ENCODE measurements at places on chromosomes 5 and 9.

GRCh38 chr9:129357773-129358245 lies 179.7 kb upstream of the IER5L start:
- DNase-seq = no peak

DNA sequence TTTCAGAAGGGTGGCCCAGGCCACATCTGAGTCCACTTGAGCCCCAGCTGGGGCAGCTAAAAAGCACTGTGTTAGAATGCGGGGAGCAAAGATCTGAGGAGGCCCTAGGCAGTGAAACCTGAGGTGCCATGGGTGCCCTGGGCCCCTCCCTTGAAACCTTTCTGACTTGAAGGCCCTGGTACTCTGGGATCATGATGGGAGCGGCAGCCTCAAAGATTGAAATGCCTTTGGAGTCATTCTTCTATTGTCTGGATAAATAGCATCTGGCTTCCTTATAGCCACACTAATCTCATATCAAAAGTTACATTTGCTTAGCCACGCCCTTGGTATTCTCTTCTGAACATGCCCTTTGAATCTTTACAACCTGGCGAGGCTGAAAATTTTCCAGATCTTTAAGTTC lies 7.7 kb upstream of the SEMA5A start:
- DNase-seq = no peak

DNA sequence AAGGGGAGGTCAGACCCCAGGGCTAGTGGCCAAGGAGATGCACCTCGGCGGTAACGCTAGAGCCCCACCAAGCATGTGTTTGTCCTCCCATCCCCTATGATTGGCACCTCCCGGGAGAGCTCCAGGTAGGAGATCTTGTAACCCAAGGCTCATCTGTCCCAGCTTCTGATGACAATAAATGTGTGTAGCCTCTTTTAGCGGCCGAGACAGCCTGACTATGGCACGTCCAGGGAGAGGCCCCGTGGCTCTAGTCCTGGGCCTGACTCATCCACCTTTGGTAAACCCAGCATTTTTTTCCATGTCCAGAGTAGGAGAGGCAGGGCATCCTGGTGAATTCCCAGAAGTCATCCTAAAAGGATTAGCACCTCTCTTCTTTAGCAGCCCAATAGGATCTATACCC lies 39.2 kb downstream of the IRF1 start:
- no peak for DNase-seq

DNA sequence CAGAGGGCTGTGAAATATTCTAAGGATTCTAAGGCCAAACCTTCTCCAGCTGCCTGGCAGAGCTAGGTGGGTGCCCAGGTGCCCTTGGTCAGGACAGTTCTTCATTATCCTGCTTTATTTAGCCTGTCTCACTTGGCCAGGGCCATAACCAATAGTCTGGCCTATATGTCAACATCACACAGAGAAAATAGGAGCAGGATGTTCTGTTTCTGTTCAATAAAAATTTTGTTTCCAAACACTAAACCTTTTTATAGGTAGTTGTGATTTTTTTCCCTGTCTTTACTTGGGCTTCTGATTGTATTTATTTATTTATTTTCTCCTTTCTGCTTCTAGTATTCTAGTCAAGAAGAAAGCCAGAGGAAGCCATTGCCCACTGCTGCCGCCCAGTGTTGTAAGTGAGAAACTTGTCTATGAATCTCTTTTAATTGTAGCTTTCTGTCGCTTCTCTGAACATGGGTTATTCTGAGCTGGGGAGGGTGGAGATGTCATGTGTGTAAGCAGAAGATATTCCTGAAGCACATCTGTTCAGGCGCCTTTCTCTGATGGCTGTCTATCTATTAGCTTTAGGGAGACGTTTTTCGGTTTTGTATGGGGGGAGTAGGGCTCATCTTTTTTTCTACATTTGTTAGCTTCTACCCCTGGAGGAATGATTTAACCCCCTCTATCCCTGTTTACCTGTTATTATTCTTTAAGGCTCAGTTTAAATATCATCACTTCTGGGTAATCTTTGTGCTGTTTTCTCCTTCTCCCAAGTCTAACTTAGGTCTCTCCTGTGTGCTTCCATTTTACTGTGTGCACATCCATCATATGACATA lies 97.1 kb downstream of the UNC13B start:
- DNase-seq = peak; percentile 46

GRCh38 chr5:166356096-166356495 lies 1935.3 kb upstream of the WWC1 start:
- DNase-seq = no peak

GRCh38 chr9:94813379-94813778 lies 86.9 kb downstream of the AOPEP start:
- DNase-seq = no peak

GRCh38 chr9:15873573-15874177 lies 320.8 kb downstream of the CCDC171 start:
- DNase-seq = peak; percentile 50

GRCh38 chr9:98142925-98143481 lies 24.0 kb upstream of the TRIM14 start:
- no peak for DNase-seq

DNA sequence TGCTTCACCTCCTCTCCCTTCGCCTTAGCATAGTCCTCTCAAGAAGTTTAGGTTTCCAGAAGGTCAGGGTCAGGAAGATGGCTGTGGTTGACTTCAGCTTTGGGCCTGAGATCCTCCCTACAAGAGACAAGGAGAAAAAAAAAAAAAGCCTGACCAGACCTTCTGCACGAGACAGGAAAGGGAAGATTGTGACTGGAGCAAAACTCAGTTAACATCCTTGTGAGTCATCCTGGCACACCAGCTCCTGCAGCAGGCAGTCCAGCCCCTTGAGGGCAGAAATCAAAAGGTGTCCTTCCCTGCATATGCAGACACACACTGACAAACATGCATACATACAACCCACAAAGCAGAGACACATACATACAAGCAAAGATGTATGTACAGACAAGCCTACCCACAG lies 18.0 kb upstream of the ENHO start:
- no peak for DNase-seq

DNA sequence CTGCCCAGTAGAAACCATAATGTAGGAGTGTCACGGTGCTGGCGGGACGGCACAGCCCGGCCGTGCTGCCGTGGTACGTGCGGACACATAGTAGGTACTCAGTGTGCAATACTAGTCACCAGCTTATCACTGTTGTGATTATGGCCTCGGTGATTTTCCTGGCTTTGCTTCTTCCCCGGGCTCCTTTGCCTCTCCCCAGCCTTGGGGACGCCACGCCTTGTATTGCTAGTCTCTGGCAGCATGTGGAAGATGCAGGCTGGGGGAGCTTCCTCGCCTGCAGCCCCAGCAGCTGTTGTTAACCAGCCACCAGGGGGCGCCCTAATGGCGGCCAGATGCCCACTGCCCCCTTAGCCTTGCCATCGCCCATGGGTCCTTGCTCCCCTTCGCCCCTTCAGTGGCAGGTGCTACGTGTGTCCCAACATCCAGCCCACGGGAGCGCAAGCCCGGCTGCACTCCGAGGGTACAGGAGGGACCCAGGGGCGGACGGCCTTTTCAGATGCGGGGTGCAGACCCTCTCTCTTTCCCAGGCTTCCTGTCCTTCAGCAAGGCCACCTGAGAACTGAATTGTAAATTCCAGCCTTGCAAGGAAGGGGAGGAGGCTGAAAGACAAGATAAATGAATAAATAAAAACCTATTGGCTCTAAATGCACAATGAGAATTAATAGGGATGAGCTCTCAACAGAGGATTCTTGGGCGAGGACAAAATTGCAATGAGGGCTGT lies 8.0 kb downstream of the NTNG2 start:
- DNase-seq = peak; percentile 59

- DNase-seq = no peak
Observed at GRCh38 chr5:104370523-104370922, 807.9 kb upstream of the NUDT12 start.

DNA sequence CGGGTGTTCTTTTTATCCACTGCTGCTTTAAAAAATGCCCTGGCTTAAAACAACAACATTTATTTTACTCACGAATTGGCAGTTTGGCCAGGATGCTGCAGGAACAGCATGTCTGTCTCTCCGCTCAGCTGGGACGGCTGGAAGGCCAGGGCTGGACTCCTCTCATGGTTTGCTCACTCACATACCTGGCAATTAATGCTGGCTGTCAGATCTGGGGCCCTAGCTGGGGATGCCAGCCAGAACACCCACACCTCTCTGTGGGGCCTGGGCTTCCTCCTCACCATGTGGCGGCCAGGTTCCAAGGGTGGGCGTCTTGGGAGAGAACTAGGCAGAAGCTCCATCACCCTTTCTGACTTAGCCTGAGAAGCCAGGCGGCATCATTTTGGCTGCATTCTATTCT lies 189.1 kb upstream of the IL12B start:
- DNase-seq = no peak

- no peak for DNase-seq
Observed at GRCh38 chr5:139147483-139148087, 50.6 kb downstream of the SIL1 start.

- no peak for DNase-seq
Observed at GRCh38 chr5:40991168-40991980, 79.8 kb downstream of the MROH2B start.
